Cortex of kidney (tissue), 1 donor: ENCODE measurements at places on chromosomes 3 and 15.

GRCh38 chr3:87792534-87793336 lies 266.1 kb downstream of the CGGBP1 start:
- no peak for DNase-seq

- no peak for DNase-seq
Observed at GRCh38 chr3:74751775-74752174, 137.3 kb upstream of the CNTN3 start.

DNA sequence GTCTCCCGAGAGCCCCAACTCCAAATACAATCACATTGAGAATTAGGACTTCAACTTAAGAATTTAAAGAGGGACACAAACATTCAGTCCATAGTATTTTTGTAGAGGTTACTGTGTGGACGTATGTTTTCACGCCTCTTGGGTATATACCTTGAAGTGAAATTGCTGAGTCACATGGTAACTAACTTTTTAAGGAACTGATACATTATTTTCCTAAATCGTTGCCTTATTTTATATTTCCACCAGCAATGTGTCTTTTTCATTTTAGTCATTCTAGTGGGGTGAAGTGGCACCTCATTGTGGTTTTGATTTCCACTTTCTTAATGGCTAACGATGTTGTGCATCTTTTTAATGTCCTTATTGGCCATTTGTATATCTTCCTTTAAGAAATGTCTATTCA lies 11.8 kb downstream of the PARP15 start:
- DNase-seq = no peak

DNA sequence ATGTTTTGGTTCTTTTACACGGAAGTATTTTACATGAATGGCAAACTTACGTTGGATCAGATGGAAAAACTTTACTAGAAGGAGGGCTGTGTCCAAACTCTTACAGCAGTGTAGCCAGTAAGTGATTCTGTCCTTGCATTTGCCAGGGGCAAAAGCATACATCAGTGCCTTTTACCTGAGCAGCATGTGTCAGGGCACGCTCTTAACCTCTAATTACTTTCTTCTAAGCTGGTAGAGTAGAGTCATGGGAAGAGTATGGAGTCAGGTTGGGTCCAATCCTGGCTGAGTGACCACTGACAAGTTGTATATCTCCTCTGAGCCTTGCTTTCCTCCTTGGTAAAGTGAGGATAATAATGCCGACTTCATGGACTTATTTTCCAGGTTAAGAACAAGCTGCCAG lies 47.1 kb downstream of the RYR3 start:
- DNase-seq = no peak

GRCh38 chr3:42189736-42190135 lies 76.2 kb downstream of the CCK start:
- DNase-seq = no peak

GRCh38 chr3:122458992-122459391 lies 43.1 kb upstream of the WDR5B start:
- no peak for DNase-seq

- DNase-seq = no peak
Observed at GRCh38 chr15:78808550-78808949, 2.7 kb downstream of the ADAMTS7 start.

DNA sequence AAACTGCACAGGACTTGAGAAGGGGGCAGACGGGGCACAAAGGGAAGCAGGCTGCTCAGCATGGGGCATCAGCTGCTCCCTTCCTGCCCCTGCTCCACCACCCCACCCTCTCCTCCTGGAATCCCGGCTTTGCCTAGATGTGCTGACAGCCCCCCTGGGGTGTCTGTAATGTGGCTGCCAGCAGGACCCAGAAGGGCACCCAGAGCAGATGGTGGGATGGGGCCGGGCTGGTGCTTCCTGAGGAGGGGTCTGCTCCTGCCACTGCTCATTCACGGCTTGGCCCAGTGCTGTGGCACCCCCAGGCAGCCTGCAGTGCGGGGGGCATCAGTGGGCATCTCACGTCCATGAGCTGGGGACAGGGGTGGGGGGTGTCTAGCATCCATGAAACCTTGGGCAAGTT lies 10.2 kb downstream of the H1-8 start:
- no peak for DNase-seq

DNA sequence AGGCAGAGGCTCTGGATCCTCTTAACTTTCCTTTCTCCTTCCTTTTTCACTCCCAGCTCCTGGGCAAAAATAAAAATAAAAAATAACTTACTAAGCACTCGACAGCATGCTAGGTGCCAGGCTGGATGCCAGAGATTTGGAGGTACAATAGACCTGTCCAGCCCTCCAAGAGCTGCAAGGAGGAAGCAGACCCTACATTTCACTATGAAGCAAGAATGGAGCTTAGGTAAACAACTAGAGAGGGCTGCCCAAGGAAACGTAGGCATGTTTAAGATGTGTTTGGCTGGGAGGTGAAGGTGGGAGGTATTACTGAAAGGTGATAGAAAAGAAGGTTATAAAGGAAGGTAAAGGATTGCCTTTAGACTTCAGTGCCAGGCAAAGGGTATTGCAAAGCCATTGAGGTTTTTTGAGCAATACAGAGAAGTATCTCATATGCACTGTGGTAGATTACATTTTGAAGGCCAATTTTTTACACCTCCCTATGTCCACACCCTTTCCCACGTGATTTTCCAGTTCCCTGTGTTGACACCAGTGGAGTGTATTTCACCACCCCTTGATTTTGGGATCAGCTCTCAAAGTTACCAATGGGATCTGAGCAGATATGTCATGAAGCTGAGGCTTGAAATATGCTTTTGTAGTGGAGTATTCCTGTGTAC lies 69.1 kb downstream of the DCLK3 start:
- DNase-seq = no peak
